Stimulated activated CD4-positive, alpha-beta T cell treated with anti-CD3 and anti-CD28 coated beads, Interleukin-15, amount 100 ng/mL, for 24 hours (primary cell): ENCODE measurements at places on chromosomes 1 and 21.

- DNase-seq, result no peak
These were observed 22.0 kb upstream of the KCTD3 start for GRCh38 chr1:215545096-215545495.

- no peak for DNase-seq
These were observed 6.8 kb upstream of the AK2 start for GRCh38 chr1:33043267-33044092.

DNA sequence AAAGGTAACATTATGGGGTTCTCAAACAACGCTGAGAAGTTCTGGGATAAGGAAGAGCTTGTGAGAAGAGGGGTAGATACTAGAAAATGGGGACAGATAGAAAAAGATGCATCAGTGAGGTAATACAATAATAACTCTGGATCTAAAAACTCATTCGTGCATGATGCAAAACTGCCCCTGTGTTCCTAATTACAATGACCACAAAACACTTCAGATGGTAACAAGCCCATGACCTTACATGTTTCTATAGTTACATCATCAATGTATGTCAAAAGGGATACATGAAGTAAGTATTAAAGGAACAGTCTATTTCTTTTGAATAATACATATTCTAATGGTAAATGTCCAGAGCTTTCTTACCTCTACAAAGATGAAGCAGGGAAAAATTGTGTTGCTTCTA lies 110.6 kb upstream of the PLPPR5 start:
- DNase-seq, result no peak

GRCh38 chr21:34054259-34054658 lies 19.1 kb upstream of the MRPS6 start:
- DNase-seq, result no peak

GRCh38 chr1:159079525-159079924 lies 3.0 kb upstream of the AIM2 start:
- no peak for DNase-seq

GRCh38 chr1:218456444-218456843 lies 111.3 kb downstream of the TGFB2 start:
- no peak for DNase-seq

GRCh38 chr1:205971082-205971481 lies 27.8 kb upstream of the SLC26A9 start:
- no peak for DNase-seq

GRCh38 chr1:221274373-221274772 lies 395.1 kb downstream of the HLX start:
- DNase-seq, result no peak

GRCh38 chr1:39563669-39564068 lies 12.9 kb downstream of the PABPC4 start:
- DNase-seq, result no peak

DNA sequence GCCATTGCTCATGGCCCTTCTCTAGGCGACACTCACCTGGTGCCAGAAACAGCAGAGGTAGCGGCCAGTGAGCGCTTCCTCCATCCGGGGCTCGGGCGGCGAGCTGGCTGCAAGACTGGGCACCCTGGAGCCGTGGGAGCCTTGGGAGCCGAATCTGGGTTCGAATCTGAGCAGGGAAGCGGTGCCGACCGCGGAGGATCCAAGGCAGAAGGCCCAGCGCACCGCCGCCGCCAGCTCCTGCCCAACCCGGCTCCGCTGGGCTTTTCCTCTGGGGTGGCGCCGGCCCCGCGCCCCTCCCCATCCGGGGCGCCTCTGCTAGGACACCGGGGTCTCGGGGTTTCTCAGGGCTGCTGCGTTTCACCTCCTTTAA lies 1.7 kb upstream of the PRDM16 start:
- DNase-seq, result no peak

DNA sequence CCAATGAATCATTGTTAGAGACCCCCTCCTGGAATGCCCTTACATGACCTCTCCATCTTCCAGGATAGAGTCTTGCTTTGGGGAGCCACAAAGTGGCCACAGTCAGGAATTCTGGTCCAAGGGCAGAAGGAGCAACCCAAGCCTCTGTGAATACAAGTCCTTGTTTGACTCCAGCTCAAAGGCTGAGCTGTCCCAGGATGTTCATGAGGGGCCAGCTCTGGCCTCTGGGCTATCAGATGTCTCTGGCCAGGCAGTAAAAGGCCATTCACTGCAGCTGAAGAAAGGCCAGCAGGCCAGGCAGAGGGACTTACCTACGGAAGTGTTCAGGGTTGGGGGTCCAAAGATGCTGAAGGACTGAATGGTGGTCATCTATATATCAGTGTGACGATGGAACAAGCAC lies 98.3 kb upstream of the IPO9 start:
- no peak for DNase-seq

DNA sequence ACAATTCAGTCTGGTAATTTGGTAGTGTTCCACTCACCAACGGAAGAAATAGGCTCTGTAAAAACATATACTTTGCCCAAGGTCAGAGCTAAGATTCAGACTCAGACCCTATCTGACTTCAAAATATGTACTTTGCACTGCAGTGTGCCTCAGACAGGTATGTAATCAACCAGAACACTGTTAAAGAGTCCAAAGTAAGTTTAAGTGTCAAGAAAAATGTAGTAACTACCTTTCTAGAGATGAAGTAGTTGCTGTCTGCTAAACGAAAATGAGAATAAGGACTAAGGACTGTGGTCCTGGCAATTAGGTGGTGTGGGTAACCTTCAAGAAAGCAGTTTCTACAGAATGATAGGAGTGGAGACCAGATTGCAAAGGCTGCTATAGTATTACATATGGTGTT lies 61.1 kb downstream of the RPAP2 start:
- DNase-seq, result no peak

DNA sequence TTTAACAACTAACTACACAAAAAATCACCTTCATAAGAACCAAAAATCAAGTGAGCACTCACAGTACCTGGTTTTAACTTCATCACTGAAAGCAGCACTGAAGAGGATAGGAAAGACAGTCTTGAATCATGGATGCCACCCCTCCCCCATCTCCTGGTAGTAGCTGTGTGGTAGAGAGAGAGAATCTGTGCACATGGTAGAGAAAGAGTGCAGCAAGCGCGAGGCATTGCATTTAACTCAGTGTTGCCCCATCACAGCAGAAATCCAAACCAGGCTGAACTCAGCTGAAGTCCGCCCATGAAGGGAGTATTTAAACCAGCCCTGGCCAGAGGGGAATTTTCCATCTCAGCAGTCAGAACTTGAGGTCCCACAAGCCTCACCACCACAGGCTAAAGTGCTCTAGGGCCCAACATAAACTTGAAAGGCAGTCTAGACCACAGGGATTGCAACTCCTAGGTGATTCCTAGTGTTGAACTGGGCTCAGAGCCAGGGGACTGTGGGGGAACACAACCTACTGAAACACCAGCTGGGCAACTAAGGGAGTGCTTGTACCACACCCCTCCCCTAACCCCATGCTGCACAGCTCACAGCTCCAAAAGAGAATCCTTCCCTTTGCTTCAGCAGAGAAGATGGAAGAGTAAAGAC lies 38.4 kb downstream of the VAV3 start:
- peak; percentile 16 for DNase-seq

GRCh38 chr1:228778961-228779360 lies 43.7 kb downstream of the RHOU start:
- DNase-seq, result no peak

GRCh38 chr1:59104191-59104760 lies 192.6 kb upstream of the FGGY start:
- no peak for DNase-seq

GRCh38 chr1:40907899-40908298 lies 45.7 kb upstream of the CITED4 start:
- no peak for DNase-seq

DNA sequence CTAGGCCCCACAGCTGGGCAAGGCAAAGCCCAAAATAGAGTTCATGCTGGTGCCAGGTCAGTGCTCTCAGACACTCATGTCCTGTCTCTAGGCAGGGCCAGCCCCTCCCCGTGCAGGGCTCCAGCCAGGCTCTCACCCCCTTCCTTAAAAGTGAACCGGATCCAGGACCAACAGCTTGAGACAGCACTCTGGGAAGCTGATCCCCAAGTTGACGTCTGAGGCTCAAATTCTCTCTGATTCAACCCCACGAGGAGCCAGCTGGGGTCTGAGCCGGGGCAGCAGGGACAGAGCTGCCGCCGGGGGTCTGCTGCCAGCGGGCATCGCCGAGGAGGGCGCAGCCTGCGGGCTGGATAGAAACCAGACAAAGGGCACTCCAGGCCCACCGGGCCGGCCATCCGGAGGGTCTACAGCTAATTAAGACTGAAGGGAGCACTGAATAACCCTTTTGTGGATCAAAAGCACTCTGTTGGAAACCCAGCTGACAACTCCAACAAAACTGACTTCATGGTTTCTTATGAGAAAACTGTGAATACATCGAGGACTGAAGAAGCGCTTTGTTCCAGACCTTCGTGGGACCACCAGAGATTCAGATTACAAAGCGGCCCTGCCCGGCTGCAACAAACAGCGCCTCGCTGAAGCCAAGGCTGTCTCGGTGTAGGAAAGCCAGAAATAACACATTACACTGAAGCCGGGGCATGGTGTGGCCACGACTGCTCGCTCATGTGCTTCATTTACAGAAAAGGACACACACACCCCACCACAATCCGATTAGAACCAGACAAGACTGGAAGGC lies 95.8 kb downstream of the PSMG1 start:
- DNase-seq, result no peak

DNA sequence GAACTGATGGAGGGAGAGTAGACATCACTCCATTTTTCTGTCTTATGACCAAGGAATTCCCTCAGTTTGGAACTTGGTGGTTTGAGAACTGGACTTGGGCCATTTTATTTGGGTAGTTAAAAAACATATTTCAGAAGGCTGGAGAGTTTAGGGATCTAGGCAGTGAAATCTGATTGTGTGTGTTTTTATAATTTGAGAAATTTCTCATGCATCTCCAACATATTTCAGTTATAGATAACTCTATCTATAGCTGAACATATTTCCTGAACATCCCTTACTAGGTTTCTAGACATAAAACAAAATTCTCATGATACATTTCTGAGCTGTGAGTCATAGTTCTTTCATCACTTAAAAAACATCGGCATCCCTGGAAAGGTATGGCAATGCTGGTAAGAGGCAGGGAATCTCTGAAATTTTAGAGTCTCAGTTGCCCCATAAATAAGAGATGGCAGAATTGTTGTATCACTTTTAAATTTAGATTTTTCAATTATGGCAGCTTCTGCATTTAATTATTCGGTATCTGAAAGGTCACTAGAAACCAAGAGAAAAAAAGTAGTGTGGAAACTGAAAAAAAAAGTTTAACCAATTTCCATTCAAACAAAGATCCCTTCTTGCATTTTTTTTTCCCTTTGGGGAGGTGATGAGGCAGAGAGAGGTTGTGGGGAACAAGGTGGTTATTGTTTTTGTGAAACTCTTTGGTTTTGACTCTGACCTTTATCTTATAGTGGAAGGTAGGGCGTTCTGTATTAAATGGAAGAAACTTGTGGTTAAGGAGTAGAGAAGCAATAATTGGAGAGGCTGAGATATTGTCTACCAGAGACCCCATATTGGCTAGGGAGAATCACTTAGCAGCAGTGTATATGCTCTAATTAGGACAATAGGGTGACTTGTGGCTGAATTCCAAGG lies 102.9 kb downstream of the FASLG start:
- DNase-seq, result no peak

DNA sequence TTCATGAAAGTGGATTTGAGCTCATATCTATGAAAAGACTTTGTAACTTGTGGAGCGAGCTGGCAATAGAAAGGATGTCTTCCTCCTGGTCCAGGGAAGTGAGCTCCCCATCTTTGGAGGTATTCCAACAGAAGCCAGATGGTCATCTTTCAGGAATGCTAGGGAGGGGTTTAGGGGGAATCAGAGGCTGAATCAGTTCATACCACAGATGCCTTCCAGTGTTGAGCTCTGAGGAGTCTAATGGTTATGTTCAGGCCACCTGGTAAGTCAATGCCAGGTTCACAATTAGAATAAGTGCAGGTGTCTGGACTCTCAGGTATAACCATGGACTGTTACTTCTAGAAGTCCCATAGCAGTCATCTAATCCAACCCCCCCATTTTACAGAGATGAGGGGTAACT lies 119.1 kb downstream of the ACTL8 start:
- no peak for DNase-seq

GRCh38 chr1:21278208-21278859 lies 11.9 kb downstream of the ECE1 start:
- no peak for DNase-seq

DNA sequence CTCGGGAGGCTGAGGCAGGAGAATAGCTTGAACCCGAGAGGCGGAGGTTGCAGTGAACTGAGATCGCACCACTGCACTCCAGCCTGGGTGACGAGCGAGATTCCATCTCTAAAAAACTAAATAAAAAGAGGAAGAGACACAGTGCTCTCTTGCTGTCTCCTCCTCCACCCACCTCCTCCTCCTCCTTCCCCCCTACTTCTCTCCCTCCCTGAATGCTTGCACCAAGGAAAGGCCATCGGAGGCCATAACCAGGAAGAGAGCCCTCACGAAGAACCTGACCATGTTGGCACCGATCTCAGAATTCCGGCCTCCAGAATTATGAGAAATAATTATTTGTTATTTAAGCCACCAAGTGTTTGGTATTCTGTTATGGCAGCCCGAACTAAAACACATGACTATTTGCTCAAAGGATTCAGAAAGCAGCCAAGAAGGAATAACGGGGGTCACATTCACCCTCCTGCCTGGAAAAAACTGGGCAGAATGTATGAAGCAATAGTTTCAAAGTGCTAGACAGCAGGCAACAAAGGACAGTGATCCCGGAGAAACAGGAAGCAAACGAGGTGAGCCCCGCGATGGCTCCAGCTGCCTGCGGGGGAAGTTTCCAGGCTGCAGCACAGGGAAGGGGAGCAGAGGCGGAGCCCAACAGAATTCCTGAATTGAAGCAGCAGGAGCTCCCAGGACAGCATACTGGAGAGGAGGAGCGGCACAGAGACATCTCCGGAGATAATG lies 35.8 kb downstream of the LDLRAD1 start:
- DNase-seq, result no peak

DNA sequence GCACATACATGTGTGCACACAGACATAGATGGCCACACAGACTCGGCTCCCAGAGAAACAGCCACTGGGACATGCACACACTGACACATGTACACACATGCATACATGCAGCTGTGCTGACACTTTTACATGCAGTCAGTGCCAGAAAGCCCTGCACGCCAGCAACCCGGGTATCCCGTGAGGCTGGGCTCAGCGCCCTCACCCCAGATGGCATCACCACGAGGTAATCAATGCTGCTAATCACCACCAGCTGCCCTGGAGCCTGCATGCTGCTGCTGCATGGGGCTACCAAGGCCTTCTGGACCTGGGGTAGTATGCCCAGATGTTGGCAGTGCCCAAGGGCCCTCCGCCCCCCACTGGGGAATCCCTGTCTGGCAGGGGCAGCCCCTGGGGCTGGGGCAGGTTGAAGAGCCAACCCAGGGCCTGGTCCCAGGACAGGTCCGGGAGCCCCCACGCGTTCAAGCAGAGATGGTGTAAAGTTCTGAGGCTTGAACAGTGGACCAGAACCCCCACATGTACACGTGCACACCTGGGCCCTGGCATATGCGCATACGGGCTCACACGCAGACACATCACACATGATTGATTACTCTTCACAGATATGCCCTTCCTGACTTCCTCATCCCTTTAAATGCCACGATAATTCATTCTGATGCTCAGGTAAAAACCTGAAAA lies 2.7 kb upstream of the COL16A1 start:
- DNase-seq, result no peak

GRCh38 chr21:32190493-32191144 lies 88.2 kb downstream of the MIS18A start:
- DNase-seq, result no peak
